ENCODE measurements at places on chromosomes 7 and 10.

DNA sequence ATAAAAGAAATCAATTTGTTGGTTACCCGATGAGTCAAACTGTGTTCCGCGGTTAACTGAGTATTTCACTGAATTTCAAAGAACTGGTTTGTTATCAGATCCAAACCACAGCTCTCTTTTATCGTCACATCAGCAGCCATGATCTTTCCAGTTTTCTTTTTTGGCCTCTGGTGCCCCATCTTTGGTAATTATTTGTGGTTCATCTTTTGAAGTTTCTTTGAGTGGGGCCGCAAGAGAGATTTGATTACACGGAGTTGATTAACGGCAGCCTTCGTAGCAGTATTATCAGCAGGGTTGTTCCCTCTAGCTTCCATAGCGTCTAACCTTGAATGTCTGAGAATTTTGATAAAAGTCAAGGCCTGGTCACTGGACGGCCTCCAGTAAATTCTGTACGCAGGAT lies 154.9 kb upstream of the TNRC18 start:
- no peak for DNase-seq

DNA sequence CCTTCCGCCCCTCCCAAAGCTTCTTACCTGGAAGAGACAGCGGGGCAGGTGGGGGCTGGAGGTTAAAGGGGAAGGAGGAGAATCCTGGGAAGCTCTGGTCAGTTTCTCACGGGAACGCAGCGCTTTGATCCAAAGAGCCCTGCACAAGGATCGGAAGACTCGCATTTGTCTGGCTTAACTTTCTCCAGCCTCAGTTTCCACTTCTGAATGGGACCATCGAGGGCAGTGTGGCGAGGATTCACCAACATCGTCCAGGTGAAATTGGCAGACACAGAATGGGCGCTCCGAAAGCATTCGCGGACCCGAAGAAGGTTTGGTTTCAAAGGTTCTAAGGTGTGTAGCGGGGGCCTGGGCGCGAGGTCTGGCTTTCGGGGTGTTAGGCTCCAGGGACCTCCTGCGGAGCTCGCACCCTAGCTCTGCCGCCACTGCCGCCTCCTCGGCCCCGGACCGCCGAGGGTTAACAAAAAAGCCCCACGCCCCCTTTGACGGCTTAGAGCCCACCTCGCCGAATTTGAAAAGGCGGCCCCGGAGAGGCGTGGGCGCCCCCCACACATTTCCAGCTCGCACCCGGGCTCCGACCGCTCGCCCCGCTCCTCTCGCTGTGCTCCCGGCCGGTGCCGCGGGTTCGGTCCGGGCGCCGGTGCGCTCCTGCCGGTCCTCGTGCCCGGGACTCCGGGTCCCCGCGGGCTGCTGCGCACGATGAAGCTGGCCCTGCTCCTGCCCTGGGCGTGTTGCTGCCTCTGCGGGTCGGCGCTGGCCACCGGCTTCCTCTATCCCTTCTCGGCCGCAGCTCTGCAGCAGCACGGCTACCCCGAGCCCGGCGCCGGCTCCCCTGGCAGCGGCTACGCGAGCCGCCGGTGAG lies at the start of gene COL26A1:
Gene COL26A1 (plus strand): TSS at position 542 of the 862 bp plus-strand sequence. CDS start 158 bp downstream, at position 700.
- DNase-seq, result no peak

DNA sequence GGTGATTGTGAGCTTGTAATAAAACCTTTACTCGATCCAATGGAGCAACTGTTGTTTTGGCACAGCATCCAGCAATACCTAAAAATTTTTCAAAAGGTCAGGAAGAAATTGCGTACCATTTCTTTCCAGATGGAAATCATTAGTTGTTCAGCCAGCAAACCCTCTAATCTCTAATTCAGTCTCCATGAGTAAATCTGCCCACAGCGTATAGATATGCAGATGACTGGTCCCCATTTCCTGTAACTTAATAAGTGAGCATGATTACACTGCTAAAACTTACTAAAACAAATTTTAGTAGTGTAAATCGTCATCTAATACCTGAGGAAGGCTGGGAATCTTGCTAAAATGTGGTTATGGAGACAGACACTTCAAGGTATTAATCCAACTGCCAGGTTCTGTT lies 10.6 kb downstream of the SLC25A16 start:
- peak; percentile 87 for DNase-seq

DNA sequence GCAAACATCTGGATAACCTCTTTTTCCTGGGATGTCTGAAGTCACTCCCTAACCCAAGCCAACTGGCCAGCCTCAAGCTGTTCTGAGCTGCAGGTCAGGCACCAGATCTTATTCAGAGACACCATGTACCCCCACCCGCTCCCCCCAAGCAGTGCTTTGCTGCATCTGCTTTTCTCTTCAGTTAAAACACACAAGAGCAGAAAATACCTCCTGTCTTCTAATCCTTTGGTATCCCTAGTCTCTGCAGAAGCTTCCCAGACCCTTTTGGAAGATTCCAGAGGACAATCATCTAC lies 3.0 kb downstream of the ZNF488 start:
- no peak for DNase-seq

GRCh38 chr10:26485150-26485941 lies 47.2 kb downstream of the APBB1IP start:
- DNase-seq, result peak; percentile 36

DNA sequence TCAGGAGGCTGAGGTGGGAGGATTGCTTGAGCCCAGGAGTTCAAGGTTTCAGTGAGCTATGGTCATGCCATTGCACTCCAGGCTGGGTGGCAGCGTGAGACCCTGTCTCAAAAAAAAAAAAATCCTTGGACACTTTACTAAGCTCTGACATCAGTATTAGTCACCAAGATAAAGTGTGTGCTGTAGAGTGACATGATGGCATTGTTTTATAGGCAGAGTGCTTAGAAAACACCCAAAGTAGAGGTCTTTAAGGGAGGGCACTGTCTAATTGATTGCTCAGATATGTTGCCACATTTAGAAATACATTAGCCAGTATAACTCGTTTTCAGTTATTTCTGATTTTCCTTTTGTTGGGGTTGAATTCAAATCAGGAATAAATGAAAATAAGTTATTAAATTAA lies 235.9 kb downstream of the REEP3 start:
- DNase-seq, result no peak

- no peak for DNase-seq
These were observed 117.4 kb upstream of the GNAI1 start for GRCh38 chr7:80017101-80017698.
